ENCODE measurements at places on chromosomes 2 and 18.

- no peak for DNase-seq
Observed at GRCh38 chr18:21693322-21693721, 11.3 kb downstream of the ABHD3 start.

- no peak for DNase-seq
Observed at GRCh38 chr18:60675801-60676200, 303.2 kb upstream of the MC4R start.

GRCh38 chr2:183543731-183544130 lies 419.5 kb downstream of the NUP35 start:
- DNase-seq = no peak

DNA sequence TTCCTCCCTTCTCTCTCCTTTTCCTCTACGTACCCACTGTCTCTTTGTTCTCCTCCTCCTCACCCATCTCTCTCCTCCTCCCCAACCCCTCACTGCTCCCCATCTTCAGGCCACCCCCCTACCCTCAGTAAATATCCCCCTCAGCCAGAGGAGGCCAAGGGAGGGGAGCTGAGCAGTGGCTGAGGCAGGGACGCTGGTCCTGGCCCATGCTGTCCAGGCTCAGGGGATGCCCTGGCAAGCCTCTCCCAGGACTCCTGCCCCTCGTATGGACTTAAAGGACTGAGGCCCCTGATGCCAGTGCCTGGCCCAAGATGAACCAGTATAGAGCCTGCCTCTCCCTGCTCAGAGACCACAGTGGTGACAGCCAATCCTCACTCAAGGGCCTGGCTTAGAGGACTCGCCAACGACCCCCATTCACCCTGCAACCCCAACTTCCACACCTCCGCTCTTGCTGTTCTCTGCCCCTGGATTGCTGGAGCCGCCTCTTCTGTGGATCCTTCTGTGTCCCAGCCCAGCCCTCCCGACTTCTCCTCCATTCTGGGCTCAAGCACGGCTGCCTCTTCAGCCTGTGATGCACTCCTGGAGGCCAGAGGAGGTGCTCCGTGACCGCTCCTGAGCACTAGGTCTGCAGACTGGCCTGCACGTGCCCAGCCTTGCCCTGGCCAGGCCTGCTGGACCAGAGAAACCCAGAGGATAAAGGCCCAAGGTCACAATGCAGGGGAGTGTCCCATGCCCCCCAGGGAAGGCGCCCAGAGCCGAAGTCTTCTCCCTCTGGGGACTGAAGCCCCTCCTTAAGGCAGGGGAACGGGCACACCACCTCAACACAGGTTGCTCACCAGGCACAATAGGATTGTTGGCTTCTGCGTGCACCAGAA lies 9.5 kb upstream of the DUSP2 start:
- no peak for DNase-seq

GRCh38 chr2:123961576-123961975 lies 63.5 kb upstream of the CNTNAP5 start:
- DNase-seq = no peak

DNA sequence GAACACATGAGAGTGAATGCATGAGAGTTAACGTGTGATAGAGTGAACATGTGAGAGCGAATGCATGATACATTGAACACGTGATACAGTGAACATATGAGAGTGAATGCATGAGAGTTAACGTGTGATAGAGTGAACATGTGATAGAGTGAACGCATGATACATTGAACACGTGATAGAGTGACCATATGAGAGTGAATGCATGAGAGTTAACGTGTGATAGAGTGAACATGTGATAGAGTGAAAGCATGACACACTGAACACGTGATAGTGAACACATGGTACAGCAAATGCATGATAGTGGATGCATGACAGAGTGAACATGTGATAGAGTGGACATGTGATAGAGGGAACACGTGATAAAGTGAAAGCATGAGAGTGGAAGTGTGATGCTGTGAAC lies 517.9 kb downstream of the EIPR1 start:
- no peak for DNase-seq

DNA sequence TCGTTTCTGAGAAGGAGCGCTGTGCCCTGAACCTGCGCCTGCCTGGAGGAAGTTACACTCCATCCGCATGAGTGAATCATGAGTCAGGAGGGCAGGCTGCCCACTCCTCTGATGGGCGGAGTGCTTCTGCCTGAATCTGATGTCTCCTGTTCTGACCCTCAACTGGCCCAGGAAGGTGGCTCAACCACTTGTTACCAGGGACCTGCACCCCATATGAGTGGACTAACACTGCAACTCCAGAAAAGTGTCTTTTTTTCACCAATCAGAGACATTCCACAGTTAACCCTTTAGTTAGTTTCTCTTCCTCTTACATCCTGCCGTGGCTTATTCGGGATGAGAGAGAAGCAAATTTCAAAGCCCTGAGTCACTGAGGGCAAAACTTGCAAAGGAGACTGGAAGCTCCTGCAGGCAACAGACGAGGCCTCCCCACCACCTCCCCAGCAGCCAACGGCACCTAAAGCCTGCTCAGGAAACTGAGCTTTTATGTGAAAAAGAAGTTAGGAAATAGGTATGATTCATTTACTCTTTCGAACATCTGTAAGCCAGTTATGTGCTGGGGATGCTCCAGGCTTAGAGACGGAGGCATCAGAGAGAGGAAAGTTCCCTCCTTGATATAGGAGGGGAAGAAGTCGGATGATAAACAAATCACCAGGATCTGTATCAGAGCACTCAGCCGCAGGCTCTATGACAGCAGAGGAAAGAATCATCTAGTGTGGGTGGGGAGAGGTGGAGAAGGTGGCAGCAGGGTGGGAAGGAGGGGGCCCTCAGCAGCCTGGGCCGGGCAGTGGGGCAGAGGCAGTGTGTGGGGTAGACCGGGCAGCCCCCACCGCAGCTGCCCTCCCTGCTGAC lies 30.9 kb downstream of the MBP start:
- DNase-seq = peak; percentile 96

DNA sequence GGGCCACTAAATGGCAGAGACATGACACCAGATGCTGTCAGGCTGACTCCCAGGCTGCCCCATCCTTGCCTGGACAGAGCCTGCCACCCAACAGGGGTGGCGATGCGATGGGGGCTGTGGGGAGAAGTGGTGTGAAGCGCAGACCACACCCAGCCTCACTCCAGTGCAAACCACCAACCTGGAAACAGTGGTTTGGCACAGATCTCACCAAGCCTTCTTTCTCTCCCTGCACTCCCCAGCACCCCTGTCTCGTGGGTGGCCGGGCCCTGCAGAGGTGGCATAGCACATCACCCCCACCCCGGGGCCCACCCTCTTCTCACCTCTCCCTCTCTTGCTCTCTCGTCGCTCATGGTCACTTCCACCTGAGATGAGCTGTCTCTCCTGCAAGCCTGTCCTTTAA lies 32.6 kb downstream of the CIB4 start:
- no peak for DNase-seq

DNA sequence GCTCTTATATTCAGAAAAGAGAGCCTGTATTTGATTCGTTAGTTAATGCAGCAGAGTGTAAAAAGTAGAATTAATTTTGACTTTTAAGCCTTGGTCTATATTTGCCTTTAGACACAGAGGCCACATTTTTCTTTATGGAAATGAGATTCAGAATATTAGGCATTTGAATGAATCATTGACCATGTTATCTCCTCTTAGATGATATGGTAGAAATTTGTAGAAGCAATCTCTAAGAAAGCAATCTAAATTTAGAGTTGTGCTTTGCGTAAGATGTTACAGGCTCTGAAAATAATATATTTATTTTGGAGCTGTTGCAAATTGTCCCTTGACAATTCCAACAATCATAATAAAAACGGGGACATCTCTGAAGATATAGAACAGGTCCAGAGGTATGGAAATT lies 68.3 kb upstream of the ST6GAL2 start:
- DNase-seq = no peak

DNA sequence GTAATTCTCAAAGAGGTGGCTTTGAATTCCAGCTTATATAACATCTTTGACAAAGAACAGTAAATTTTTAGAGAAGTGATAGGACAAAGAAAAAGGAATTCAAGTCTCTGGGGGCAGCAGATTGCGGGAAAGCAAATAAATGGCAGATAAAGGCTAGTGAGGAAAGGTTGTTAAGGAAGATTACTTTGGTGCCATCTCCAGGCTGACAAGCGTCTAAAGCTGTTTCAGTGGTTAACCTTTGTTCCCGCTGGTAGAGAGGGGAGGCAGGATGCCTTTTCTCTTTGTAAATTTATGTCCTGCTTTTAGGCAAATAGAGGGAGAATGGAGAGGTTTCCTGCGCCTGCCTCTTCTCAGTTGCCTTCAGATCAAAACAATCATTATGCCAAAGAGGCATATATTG lies 431.2 kb upstream of the CHST9 start:
- DNase-seq = no peak

DNA sequence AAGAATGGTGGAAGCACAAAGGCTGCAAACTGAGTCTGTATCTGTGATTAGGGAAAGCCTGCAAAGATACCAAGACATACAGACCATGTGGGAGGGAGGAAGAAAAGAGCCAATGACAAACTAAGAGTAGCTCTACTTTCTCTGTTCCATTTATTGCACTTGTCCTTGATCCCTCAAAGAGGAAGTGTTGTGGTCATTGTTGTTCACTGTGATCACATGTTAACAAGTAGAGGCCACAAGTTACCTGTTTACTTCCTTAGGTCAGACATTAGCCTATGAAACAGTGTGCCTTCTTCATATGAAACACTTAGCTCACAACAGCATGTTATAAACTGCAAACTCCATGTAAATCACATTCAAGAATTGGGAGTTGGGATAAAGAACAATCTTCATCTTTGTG lies 32.6 kb downstream of the MAP2 start:
- no peak for DNase-seq

DNA sequence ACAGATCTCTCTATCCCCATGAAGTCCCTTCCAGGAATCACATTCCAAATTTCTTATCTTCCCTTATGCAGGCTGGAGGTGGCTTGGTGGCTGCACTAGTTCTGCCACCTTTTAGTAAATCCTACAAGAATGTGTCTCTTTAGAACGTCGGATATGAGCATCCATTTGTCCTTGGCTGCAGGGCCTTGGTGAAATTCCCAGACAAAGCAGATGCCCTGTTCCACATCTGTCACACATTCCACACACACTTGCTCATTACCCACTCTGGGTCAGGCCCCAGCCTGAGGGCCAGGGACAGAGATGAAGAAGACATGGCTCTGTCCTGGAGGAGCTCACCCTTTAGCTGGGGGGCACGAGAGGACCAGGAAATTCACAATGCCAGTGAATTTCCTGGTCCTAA lies 31.2 kb upstream of the GPR17 start:
- no peak for DNase-seq

DNA sequence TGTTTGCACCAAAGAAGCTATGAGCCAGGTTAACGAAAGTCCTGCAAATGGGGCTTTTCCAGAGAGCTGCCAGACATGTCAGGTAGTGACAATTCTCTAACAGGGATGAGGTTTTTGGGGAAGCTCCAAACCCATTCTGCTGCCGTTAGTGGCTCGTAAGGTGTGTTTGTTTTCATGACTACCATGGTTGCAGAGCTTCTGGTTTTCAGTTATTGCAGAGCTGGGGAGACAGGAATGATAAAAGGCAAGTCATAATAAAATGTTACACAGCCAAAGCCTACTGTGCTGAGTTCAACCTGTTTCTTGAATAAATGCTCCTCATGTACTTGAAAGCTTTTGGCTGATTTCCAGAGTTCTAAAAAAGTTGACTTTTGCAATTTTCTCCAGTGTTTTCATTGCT lies 209.2 kb upstream of the STK17B start:
- no peak for DNase-seq

DNA sequence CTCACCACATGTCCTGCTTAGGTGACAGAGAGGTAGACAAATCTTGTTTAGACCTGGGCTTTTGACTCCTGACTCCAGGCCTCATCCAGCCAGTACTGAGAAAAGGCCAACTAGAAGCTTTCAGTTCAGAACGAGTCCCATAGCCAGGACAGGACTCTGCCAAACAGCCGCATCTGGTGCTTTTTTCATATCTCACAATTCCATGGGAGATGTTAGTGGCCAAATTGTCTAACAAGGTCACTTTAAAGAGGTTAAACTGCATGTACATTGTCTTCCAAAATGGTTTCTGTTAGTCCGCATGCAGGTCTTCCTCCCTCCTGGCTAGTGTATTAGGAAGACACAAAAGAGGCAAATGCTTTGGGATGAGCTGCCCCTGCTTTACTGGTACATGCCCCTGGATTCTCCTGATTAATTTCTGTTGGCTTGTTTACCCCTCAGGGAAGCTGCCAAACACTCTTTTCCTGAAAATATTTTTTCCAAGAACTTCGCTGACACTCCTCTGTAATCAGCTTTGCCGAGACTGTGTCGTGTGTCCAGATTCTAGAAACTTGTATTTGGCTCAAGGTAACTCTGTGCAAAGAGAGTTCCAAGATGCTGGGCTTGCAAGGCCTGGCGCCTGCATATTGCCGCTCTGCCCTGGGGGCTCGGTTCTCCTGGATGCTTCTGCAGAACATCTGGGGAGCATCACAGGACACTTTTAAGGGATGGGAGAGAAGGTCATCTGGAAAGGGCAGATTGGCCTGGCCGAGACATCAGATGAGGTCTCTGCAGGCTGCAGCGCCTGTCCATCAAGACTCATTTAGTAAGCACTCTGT lies 209.2 kb upstream of the APCDD1 start:
- no peak for DNase-seq

DNA sequence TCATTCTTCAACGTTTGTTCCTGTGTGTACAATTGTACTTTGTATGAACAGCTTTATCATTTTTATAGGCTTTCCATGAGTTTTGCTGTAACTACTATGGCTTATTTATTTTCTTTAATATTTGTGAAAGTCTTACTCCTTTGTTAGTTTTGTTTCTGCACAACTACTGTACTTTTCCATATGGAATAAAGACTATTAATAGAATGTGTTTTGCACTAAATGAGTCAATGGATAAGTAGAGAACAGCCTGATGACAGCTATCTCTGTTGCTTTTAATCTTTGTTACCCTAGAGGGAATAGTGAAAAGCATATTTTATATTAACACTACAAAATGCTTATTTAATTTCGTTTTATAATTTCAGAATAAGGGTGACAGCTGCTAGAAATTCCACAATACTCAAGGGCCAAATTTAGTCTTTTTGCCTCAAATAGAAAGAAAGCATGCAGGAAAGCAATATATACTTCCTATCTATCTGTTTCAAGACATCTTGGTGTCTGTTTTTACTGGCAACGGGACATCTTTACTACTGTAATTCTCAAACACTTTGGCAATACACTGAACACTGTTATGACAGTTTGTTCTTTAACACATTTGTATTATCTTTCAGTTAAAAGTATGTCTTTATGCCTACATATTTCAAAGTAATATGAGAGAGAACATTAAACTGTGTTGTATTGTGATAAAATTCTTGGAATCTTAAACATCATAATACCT lies 53.9 kb downstream of the WDSUB1 start:
- no peak for DNase-seq

- DNase-seq = no peak
Observed at GRCh38 chr2:189504238-189504637, 63.0 kb downstream of the WDR75 start.

- DNase-seq = no peak
Observed at GRCh38 chr2:147594038-147594437, 250.8 kb upstream of the ACVR2A start.

GRCh38 chr2:63893163-63893562 lies 51.5 kb downstream of the UGP2 start:
- no peak for DNase-seq

DNA sequence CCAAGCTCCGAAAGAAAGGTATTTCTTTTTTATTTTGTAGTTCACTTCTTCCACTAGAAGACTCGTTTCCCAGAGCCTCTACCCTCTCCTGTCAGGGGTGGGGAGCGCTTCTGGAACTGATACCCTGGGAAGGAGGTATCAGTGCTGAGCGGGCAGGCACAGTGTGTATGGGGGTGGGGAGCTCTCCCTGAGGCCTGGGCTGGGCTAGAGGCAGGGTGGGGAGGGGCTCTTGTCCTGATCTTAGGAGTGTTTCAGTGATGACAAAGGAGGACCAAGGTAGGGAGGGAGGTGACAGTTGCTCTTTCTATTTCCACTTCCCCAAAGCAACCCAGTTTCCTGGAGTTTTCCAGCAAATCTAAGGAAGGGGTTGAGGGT lies 65.4 kb downstream of the ARHGAP25 start:
- DNase-seq = no peak

All from lung microvascular endothelial cell (primary cell).